ENCODE measurements at places on chromosomes 3 and 15.

GRCh38 chr3:153621953-153622352 lies 459.9 kb downstream of the RAP2B start:
- DNase-seq, result no peak

DNA sequence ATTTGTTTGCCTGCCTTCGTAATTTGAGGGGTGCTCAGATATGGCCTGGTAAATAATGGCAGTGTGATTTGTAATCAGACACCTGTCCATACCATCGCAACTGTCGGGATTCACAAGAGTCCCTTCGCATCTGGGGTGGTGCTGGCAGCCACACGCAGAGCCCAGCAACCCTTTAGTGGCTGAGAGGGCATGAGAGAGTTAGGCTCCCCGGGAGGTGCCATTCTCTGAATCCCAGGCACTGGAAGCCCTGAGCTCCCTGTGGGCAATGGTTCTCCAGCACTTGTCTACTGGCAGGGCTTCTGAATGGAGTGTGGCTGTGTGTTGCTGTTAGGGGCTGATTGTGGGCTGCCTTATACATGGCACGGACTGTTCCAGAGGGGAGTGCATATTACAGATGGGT lies 230.1 kb downstream of the EBLN2 start:
- DNase-seq, result no peak

- DNase-seq, result no peak
Observed at GRCh38 chr15:70519616-70520015, 243.7 kb downstream of the UACA start.

DNA sequence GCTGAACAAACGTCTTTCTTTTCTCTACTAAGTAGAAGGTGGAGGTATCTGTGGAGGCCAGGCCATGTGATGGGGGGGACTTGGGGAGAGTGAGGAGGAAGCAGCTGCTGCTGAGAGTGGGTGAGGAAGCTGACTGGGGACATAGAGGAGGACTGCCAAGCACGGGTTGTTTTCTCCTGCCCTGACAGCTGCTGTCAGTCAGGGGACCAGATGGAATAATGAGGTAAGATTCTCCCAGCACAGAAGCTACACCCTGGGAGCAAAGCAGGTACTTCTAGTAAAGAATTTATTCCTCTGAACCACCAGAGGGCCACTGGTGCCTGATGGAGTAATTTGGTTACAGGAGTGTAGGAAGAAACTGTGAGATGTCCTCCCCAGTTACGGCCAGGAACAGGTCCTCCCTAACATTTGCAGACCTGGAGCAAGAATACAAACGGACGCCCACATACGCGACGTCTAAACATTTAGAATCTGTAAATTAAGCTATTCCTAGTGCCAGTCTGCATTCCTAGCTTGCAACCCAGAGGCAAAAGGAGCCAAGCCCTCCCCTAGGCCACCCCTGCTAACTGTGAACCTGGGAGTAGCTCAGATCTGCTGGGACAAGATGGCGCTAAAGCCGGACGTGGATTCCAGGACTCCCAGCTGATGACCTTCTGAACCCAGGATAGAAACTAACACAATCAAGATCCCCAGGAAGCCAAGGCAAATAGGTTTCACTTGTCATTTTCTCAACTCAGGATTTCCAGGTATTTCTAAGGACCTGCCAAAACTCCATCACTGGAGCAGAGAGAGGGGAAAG lies 14.8 kb downstream of the CRYGS start:
- DNase-seq, result no peak

DNA sequence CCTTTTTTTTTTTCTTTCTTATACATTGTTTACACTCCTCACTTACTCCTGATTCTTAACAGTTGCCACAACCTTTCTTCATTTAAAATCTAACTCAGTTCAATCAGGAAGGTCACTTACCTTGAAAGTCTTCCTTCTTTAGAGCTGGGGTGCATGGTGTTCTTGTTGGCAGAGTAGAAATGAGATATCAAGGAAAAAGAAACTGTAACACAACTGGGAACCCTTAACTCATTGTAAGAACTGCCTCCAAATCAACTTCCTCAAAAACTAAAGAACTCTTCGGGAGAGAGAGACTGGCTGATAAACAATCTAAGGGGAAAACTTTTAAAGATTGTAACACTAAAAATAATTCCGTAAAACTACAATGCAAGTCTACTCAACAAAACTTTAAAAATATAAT lies 1.4 kb upstream of the APPL1 start:
- no peak for DNase-seq
